ENCODE measurements at places on chromosomes 7 and 10. TPM values are rescaled to one million over a fixed set of nuclear protein-coding genes. Genes with fewer than 3 reads are reported as not detected.

- H3K4me1 ChIP-seq: no peaks in the 10 kb centered on the region
- H3K27ac ChIP-seq: no peak overlapping the region
- H3K36me3 ChIP-seq: no peaks in the 10 kb centered on the region
These were observed 159.2 kb downstream of the LHFPL3 start for GRCh38 chr7:104487642-104488041.

GRCh38 chr7:28298870-28299518, 113.3 kb upstream of the CREB5 start:
- H3K4me1 ChIP-seq: no peaks in the 10 kb centered on the region
- no peak for DNase-seq
- H3K4me3 ChIP-seq: no peak overlapping the region
- H3K36me3 ChIP-seq: no peaks in the 10 kb centered on the region

- DNase-seq: no peak
- peak overlapping the region; percentile 27 for H3K27ac ChIP-seq
- no peaks in the 10 kb centered on the region for H3K36me3 ChIP-seq
- H3K27me3 ChIP-seq: no peaks in the 10 kb centered on the region
- no peak overlapping the region for H3K4me3 ChIP-seq
These were observed 150.7 kb upstream of the KLF14 start for GRCh38 chr7:130884437-130885417.

DNA sequence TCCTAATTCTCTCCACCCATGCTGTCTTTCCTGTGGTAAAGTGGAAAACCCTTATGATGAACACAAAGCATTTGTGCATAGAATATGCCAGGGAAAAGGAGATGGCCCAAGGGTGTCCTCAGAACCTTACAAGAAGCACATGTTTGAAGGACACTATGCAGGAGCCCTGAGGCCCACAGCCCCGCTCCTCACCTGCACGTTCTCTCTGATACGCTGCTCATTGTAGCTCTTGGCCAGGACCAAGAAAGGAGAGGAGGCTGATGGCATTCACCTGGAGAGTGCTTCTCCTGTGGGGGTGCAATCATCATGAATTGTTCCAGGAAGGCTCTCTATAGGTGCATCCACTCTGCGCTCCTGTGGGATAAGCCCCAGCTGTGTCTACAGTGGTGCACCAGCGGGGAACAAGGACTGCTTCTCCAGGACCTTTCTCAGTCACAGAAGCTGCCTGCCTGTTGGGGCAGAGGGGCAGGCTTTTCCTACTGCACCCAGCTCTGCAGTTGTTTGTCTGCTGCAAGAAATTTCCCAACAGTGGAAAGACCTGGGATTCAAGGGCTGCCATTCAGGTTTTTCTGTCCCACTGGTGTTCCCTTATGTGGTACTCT, 19.9 kb downstream of the AKR1C2 start:
- DNase-seq: no peak
- H3K27me3 ChIP-seq: no peaks in the 10 kb centered on the region
- H3K36me3 ChIP-seq: no peaks in the 10 kb centered on the region
- H3K27ac ChIP-seq: no peak overlapping the region

DNA sequence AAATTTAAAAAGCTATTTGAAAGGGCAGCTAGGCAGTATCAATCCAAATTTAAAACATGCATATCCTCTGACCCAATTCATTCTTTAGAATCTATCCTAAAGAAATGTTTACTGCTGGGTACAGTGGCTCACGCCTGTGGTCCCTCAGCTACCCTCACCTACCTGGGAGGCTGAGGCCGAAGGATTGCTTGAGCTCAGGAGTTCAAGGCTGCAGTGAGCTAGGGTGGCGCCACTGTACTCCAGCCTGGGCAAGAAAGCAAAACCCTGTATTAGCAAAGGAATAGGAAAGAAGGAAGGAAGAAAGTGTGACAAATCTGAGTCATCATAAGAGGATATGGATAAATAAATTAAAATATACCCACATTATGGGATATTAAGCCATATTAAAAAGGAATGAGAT, 36.3 kb downstream of the C7orf33 start:
- H3K4me1 ChIP-seq: no peaks in the 10 kb centered on the region
- no peak for DNase-seq
- H3K27me3 ChIP-seq: peaks cover 7% of the 10 kb centered on the region
- H3K4me3 ChIP-seq: no peak overlapping the region
- no peak overlapping the region for H3K27ac ChIP-seq
- no peaks in the 10 kb centered on the region for H3K36me3 ChIP-seq

GRCh38 chr10:100829097-100829870, 83.5 kb upstream of the SLF2 start:
- peaks cover 36% of the 10 kb centered on the region for H3K4me1 ChIP-seq
- peak; percentile 10 for DNase-seq
- no peak overlapping the region for H3K27ac ChIP-seq
- H3K4me3 ChIP-seq: no peak overlapping the region

DNA sequence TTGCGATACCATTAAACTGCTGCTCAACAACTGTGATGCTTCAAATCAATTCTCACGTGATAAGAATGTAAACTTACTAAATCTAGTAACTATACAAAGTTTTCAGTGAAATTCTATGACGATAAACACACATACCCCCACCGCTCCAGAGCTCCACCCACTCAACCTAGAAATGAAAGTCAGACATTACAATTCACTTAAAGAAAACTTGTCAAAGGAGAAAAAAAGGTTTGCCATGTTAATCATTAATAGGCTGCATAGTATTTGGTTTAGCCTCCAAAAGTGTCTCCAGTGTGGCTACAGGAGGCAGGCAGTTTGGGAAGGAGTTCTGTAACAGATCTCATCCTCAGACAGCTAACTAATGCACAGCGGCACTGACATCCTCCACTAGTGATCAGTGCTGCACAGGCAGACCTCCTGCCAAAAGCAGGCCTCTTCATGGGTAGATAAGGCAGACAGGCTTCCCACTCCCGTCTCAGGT, 3.1 kb downstream of the HERPUD2 start:
- H3K36me3 ChIP-seq: no peaks in the 10 kb centered on the region
- peaks cover 27% of the 10 kb centered on the region for H3K4me1 ChIP-seq

DNA sequence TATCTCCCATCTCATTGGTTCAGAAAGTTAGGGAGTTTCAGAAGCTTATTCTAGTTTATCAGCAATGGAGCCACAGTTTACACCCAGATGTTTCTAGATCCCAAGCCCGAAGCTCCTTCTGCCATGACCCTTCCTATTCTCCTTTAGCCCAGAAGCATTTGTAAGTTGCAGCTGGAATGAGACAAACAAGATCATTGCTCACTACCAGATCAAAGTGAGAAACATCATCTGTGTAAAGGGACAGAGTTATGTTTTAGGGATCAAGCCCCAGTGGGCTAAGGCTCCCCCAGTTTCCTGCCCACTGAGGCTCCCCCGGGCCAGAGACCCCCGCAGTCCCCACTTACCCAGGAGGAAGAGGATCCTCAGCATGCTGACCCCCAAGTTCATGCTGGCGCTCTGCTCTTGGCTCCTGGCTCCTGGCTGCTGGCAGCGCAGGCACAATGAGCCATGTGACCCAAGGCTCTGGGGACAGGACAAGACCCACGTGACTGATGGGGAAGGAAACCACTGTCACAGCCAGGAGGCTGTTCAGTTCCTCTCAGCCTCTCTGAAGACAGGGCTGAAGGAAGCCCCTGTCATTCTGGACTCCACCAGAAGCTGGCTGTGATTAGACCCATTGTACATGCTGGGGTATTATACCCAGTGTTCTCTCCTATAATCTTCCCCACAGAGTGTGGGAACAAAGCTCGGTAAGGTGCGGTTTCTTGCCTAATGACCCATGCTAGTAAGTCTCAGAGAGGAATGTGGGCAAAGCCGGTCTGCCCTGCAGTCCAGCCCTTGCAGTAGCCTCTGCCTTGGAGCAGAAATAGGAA, at the start of gene TMEM273:
Gene TMEM273 (minus strand): TSS at position 442 of the 812 bp plus-strand sequence. CDS start 55 bp downstream, at position 387.
- H3K4me1 ChIP-seq: peaks cover 81% of the 10 kb centered on the region
- H3K27me3 ChIP-seq: no peaks in the 10 kb centered on the region
- DNase-seq: no peak

The ANXA8L1 gene
- 7.2 TPM for total RNA-seq

The NUTM2A gene
- 0.20 TPM for total RNA-seq

The OR2A5 gene
- not detected for total RNA-seq
